ENCODE measurements at places on chromosomes 11 and 22. TPM values are rescaled to one million over a fixed set of nuclear protein-coding genes. Genes with fewer than 3 reads are reported as not detected.

DNA sequence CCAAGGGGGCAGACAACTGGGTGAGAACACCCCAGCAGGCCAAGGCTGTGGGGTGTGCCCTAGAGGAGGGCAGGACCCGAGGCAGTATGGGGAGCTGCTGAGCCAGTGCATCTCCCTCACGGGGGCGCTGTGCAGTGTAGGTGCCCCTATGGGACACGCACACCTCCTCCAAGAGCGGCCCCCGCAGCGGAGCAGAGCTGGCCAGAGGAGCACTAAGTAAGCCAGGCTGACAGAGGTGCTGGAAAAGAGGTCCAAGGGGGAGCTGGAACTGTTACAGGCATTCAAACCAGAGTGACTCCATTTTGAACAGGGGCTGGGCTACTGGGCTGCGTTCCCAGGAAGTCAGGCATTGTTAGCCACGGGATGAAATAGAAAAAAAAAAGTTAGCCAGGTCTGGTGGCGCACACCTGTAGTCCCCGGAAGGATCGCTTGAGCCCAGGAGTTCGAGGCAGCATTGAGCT lies 41.8 kb downstream of the TST start:
- no peak for DNase-seq

- DNase-seq, result no peak
These were observed 2.0 kb upstream of the PACSIN3 start for GRCh38 chr11:47188259-47188658.

GRCh38 chr11:57338142-57338541 lies at the start of gene P2RX3:
TSS of gene P2RX3 (plus strand) at chr11:57338352. CDS start at chr11:57338551, 199 bp downstream.
- no peak for DNase-seq

The SCYL1 gene
- total RNA-seq, result 82.8 TPM

The VWA5A gene
- total RNA-seq, result 25.2 TPM

The AIFM3 gene
- 0.72 TPM for total RNA-seq

The NRXN2 gene
- 0.72 TPM for total RNA-seq

GRCh38 chr11:77589181-77589520 lies 602 bp upstream of the AQP11 start:
- no peak for DNase-seq

The GGTLC3 gene
- not detected for total RNA-seq

The PDGFD gene
- 4.5 TPM for total RNA-seq

GRCh38 chr11:1139441-1140083 lies 18.2 kb upstream of the MUC5AC start:
- DNase-seq, result no peak

The IL18BP gene
- 5.0 TPM for total RNA-seq

DNA sequence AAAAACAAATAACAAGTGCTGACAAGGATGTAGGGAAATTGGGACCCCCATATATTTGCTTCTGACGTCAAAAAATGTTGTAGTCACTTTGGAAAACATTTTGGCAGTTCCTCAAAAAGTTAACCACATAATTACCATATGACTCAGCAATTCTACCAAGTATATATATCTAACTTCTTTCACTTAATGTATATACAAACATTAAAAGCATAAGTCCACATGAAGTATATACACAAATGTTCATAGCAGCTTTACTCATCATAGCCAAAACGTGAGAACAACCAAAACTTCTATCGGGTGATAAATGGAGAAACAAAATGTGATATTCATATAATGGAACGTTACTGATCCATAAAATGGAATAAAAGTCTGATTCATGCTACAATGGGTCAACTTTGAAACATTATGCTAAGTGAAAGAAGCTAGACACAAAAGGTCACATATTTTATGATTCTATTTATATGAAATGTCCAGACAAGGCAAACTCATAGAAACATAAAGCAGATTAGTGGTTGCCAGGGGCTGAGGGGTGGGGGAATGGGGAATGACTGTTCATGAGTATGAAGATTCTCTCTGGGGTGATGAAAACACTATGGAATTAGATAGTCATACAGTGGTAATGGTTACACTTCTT lies 48.7 kb upstream of the TEAD1 start:
- DNase-seq, result no peak

DNA sequence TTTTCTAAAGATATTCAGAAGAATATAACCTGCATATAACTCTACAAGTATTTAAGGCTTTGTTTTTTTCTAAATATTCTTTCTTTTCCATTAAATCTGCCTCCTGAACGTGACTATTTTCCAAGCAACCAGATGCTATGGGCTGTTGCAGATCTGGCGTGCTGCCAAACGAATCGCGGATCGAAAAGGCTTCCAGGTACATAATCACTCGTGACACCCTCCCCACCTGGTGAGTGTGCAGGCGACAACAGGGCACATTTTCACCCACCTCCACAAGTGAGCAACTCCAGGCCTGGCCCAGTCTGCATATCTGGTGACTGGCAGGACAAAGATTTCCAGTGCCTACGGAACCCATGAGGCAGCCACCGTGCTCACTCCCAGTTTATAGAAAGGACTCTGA lies 660.1 kb downstream of the OPCML start:
- no peak for DNase-seq

GRCh38 chr11:126136507-126136906 lies 73.8 kb upstream of the CDON start:
- no peak for DNase-seq

DNA sequence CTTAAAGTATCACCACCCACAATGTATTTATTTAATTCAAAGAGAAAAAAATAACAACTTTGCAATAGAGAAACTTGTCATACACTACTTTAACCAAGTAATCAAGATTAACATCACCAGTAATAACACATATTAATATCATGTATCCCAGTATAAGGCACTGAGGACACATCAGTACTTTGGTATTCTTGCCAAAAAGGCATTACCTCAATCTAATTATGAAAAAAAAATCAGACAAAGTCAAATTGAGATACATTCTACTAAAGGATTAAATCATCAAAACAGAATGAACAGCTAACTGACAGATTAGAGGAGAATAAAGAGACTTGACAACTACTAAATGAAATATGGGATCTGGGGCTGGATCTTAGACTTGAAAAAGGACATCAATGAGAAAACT lies 35.8 kb upstream of the SLC17A6 start:
- DNase-seq, result no peak

The ANO5 gene
- total RNA-seq, result 0.49 TPM

GRCh38 chr11:113090716-113091480 lies 129.7 kb downstream of the NCAM1 start:
- no peak for DNase-seq

The CCDC87 gene
- not detected for total RNA-seq

- no peak for DNase-seq
These were observed 229.0 kb downstream of the OPCML start for GRCh38 chr11:133303262-133303661.

The C11orf87 gene
- not detected for total RNA-seq

The KCNQ1 gene
- 0.89 TPM for total RNA-seq

The SERHL2 gene
- 13.0 TPM for total RNA-seq

- no peak for DNase-seq
These were observed 206.5 kb downstream of the NAV2 start for GRCh38 chr11:19919050-19919561.

GRCh38 chr11:102256251-102256650 lies 61.0 kb upstream of the BIRC3 start:
- DNase-seq, result no peak

DNA sequence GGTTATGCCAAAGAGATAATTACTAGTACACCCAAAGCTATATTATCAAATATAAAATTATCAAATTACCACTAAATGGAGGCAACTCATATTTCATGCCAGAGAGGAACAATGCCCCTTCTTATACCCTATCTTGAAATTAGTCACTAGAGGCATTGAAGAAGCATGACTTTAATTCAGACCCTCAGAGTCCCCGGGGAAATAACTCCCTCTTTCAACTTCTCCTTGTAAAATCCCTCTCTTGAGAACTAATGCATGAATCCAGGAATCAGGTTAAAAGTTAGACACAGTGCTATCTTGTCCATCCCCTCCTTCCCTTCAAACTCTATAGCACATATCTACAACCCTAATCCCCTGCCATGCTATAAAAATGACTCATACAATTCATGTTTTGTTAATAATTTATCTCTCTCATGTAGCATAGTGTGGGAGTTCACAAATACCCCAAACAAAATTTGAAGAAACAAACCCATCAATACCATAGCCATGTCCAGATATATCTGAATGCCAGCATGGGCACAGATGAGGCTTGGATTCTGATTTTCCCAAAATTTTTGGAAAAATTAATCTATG lies 665.4 kb downstream of the KCNA4 start:
- no peak for DNase-seq

- no peak for DNase-seq
These were observed 9.1 kb upstream of the P4HA3 start for GRCh38 chr11:74320538-74320937.

DNA sequence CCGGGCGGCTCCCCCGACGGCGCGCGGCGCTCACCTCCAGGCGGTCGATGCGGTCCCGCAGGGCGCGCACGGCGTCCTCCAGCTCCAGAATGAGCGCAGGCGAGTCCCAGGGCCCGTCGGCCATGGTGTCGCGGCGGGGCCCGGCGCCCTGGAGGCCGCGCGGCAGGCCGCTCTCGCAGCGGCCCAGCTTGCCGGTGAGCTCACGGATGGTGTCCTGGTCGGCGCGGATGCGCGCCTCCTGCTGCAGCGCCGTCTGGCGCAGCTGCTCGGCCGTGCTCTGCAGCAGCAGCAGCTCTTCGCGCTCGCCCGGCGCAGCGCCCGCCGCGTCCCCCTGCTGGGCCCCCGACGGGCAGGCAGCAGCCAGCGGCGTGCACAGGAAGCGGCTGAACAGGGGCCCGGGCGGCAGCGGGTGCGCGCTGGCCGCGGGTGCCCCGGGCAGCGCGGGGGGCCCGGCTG lies 599 bp downstream of the NPTXR start:
- DNase-seq, result no peak

DNA sequence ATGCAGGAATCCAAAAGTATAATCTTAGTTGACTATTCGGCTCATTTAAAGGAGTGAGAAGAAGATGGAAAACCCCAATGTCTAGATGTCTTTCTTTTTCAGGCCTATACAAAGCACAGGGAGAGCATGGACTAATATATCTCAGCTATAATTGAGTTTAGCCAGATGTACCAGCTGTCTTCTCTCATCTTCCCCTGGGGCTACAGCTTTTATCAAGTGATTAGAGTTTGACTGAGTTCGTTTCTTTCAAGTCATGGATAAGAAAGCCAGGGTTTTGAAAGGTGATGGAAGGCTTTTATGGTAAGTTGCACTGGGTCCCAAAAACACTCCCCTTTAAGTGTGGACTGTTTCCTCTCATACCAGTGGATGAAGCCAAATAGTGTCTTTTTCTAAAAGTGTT lies 1172.8 kb upstream of the TENM4 start:
- no peak for DNase-seq

GRCh38 chr11:111414267-111414931 lies 35.3 kb upstream of the POU2AF1 start:
- no peak for DNase-seq

The OR52H1 gene
- total RNA-seq, result 0.85 TPM

GRCh38 chr22:43570531-43571165 lies 158.8 kb downstream of the MPPED1 start:
- DNase-seq, result no peak

GRCh38 chr22:48647606-48648515 lies 1179.8 kb downstream of the BRD1 start:
- DNase-seq, result no peak

DNA sequence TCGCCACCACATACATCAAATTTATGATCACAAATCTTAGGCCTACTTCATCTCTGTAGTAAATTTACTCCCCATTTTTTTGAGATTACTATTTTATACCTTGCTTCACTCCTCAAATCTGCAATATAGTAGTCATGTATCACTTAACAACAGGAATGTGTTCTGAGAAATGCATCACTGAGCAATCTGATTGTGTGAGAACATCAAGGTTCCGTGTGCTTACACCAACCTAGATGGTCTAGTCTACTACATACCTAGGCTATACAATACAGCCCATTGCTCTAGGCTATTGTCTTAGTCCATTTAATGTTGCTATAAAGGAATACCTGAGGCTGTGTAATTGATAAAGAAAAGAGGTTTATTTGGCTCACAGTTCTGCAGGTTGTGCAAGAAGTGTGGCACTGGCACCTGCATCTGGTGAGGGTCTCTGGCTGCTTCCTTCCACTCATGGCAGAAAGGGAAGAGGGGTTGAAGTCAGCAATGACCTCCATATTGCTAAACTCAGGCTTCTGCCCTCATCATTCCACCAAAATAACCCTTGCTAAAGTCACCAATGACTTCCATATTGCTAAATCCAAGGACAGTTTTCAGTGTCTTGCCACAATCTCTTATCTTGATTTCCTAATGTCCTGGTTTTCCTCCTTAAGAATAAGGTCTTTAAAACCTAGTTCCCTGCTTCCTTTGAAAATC lies 140.3 kb downstream of the RBFOX2 start:
- no peak for DNase-seq

- no peak for DNase-seq
These were observed 28.0 kb downstream of the MOB2 start for GRCh38 chr11:1458340-1459218.

The GGT5 gene
- 38.8 TPM for total RNA-seq

DNA sequence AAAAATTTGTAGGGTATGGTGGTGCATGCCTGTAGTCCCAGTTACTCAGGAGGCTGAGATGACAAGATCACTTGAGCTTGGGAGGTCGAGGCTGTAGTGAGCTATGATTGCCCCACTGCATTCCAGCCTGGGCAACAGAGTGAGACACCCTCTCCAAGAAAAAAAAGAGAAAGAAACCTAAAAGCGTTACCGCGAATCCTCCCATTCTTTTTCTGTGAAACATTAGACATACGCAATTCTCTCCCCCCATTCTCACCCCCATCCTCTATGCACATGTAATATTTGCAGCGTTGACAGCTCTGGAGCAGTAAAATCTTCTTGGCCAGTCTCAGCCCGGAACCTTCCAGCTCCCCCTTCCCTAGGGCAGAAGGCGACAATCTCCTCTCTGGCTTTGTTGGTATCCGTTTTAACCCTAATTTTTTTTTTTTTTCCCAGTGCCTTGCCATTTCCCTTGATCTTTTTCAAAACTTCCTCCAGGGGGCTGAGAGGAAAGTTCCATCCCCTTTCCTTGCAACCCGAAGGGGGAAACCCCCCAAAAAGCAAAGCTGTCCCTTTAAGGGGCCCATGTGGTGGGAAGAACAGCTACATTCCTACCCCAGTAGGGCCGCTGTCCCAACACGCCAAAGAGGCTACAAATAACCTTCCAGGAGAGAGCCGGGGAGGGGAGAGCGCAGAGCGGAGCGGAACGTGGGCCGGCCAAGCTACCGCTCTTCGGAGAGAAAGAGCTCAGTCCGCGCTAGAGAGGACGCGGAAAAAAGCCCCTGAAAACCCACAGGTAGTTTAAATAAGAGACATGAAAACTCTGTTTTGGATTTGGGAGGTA lies 1.9 kb downstream of the LRP4 start:
- no peak for DNase-seq

The ZNF214 gene
- 3.5 TPM for total RNA-seq

The GPR152 gene
- total RNA-seq, result not detected

The POTEH gene
- not detected for total RNA-seq

The USP2 gene
- total RNA-seq, result 5.9 TPM

The MUC6 gene
- total RNA-seq, result not detected

The LRRC55 gene
- not detected for total RNA-seq

The SEPTIN5 gene
- total RNA-seq, result 147 TPM

DNA sequence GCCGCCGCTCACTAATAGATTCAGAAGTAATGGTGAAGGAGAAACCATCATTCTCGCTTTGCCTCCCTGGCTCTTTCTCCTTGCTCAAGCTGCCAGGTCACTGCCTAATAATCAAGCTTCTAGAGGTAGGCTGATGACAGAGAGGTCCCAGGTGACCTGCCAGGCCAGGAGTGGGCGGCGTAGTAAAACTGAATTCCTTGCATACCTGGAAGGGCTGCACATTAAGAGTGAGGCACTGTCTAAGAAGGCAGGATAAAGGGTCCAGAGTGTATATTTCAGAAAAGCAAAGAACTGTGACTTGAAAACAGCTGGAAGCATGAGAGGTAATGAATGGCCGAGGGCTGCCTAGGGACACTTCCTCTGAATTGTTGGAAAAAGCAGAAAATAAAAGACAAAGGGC lies 4.1 kb downstream of the SYT13 start:
- no peak for DNase-seq

The TTC28 gene
- 15.1 TPM for total RNA-seq
